ENCODE measurements at places on chromosomes 3 and 15. TPM values are rescaled to one million over a fixed set of nuclear protein-coding genes. Genes with fewer than 3 reads are reported as not detected.

GRCh38 chr3:47047673-47048072, 68.2 kb downstream of the NBEAL2 start:
- no peak for DNase-seq

DNA sequence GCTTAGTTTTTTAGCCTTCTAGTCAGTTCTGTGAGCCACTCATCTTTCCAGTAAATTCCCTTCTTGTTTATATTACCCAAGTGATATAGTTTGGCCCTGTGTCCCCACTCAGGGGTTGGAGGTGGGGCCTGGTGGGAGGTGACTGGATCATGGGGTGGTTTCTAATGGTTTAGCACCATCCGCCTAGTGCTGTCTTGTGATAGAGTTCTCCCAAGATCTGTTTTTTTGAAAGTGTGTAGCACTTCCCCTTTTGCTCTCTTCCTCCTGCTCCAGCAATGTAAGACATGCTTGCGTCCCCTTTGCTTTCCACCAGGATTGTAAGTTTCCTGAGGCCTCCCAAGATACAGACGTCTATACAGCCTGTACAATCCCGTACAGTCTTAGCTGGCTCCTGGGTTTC, 53.7 kb upstream of the INO80 start:
- DNase-seq, result no peak

DNA sequence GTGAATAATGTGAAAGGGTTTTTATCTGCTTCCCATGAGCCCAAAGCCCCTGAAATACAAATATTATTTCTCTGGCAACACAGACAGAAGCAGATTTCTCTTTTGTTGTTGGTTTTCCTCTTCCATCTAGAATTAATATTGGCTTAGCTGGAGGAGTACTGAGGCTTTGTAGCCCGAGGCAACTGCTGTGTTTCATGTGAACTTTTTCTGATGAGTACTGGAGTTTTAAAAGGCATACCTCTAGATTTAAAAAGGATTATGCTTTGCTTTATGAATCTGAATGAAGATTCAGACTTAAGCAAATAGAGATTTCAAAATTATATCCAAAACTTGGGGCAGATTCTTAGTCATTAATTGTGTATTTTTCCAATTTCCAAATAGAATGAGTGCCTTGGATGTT, 50.9 kb downstream of the IQCH start:
- DNase-seq, result no peak

DNA sequence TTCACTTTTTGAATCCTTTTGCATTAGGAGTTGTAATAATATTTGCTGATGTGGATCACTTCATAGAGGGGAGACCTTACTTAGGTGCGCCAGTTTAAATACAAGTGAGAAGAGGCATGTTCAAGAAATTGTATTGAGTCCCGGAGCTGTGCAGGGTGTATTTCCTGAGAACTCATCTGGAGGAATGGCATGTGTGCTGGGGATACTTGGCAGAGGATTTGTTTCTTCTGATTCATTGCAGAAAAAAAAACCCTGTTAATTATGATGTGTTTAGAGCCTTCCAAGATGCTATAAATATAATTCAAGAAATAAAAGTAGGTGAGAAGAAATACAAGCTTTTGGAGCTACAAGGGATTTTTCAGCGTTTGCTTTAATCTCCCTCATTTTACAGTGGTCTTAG, 97.6 kb downstream of the TPRG1 start:
- no peak for DNase-seq

Gene PP2D1
- total RNA-seq, result not detected

Gene GABRA5
- total RNA-seq, result not detected
